ENCODE measurements at places on chromosomes 5 and 9.

DNA sequence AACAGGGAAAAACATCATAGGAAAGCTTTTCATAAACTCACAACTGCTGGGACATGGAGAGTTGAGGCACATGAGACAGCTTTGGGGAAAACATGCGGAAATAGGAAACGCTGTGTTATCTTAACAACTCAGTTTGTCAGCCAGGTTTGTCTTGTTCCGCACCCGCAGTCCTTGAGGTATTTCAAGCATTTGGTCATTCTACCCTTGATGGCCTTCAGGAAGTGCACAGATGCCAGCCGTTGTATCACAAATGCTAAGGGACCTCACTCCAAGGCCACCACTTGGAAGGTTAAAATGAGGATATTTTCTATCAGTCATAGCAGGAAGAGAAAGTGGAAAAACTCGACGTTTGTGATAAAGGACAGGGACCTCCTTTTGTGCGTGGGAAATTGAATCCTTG, 83.8 kb downstream of the TRIO start:
- no peak for DNase-seq

DNA sequence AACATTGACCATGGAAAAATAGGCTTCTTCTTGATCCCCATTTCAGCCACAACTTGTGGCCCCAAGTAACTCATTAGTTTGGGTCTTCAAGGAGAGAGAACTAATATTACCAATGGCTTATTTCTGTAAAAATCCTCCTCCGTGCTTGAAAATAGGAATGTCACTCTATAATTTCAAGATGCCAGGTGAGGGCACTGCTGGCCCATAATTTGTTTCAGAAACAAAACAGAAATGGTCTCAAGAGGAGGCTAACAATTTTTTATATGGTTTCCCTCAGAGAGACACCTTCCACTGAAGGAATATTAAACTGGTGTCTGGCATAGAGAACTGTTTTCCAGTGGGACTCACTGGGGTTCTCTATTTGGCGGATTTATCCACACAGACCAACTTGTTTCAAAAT, 437.0 kb upstream of the TRPC7 start:
- DNase-seq: no peak

DNA sequence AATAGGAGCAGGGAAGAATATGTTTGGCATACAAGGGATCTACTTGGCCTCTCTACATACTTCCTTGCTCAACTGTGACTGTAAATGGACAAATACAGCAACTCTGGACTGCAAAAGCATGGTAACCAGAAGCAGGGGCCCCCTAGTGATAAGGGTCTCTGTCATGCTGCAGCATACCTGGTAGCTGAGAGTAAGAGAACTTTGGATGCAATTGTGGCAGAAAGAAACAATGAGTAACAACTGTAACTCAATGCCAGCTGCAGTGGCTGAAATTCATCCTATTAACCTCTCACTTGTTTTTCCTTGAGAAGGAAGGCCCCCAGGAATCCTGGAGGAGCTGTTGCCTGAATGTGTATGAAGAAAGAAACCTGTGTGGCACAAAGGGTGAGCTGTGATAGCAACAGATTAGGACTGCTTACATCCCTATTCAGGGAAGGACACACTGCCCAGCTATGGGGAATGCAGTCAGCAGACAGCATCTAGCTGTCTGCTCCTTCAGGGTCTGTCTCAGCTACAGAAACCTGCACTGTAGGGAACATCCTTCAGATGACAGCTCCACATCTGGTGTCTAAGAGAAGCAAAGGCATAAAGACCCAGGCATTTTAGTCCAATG, 468.1 kb upstream of the ACTBL2 start:
- no peak for DNase-seq

DNA sequence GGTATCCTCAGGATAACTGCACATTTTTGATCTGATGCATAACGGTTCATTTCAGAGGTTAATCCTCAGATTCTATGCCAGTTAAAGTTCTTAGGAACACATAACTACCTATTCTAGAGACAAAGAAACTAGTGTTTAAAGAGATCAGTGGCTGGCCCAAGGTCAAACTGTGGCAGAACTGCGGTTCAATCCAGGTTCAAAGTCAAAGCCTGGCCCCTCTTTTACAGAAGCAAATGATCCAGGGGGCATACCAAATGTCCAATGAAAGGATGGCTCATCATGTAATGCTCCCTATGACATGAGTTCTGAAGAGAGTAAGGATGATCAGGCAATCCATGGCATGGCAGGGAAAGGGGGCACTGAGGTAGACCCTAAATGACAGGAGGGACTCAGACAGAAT, 283.3 kb downstream of the SPOCK1 start:
- DNase-seq: no peak

DNA sequence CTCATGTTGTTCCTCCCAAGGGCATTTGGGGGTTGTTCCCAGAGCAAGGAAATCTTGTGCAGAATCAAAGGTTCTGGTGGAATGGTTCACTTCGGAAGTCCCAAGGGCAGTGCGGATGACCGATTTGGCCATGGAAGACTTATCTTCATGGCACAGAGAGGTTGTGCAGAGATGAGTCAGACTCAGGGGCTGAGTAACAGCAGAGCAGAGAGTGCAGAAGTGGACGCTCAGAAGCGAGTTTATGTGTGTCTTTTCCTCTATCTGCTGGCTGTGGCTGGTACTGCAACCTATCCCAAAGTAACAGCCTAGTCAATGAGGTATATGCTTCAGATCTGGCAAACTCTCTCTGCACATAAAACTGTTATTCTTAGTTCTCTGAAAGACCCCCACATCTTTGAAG, 118.1 kb downstream of the DPYSL3 start:
- DNase-seq: no peak

DNA sequence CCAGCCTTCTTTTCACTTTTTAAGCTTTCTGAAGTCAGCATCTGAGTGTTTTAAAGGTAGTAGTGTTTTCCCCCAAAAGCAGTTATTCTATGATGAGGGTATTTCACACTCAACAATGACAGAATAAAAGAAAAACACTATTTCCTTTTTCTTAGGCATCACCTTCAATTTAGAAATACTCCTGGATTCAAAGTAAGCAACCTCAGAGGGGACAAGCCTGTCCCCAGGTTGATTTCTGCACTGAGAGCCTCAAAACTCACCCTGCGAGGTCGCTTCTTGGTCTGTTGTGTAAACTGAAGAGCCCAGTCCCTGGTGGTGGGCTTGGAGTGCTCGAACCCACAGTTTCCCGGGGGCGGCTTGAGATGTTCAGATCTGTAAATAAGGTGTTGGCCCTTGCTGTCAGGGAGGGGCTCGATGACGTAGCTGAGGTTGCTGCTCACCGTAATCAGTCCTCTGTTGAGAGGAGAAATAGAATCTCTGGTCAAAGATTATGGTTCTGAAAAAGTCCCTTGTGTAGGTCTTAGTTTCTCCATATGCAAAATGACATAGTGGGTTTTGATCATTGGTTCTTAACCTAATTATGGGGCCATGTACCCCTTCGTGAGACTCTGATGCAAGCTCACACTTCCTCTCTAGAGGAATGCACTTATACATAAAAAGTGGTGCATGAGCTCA, 55.9 kb downstream of the ADAM19 start:
- no peak for DNase-seq

DNA sequence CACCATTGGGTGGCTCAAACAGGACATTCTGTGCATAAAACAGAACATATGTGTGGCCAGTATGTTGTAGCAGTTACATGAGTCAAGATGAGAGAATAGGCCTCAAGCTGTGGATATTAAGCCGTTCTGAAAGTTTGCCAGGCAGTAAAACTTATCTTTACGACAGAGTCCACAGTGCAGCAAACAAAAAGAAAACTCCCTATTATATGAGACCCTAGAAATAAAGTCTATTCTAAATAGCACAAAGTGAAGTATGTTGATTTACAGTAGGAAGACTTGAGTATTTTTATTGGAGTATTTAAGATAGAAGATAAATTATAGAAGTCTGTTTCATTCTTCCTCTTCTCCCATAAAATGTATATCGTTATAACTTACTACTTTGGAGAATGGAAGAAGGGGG, 271.5 kb downstream of the ADGRV1 start:
- no peak for DNase-seq

GRCh38 chr5:83724001-83724400, 3.3 kb upstream of the HAPLN1 start:
- no peak for DNase-seq

DNA sequence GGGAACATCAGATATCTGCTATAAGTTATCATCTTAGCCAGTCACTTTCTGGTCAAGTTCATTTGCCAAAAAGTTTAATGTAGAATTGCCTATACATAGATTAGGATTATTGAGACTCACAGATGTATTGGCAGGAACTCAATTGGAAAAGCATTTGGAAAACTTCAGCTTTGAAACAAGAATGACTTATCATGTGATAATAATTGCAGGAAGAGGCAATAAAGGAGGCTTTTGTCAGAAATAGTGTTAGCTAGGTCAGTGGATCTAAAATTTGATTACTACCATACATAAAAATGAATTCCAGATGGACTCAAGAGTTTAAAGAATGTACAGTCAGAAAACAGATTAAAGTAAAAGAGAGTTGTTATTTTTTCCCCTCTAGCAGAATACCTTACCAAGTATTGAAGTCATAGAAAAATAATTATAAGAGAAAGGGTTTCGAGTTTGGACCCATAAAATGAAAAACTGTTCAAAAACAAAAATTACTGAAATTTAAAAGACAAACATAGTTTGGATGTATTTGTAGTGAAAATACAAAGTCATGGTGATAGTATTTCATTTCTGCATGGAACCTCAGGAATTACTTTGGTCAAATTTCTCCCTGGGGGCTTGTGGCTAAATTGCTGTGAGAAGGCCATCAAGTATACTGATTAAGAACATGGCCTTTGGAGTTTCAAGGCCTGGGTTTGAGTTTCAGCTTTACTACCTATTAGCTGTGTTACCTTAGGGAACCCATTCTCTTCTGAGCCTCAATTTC, 159.9 kb downstream of the TMEM38B start:
- DNase-seq: no peak

DNA sequence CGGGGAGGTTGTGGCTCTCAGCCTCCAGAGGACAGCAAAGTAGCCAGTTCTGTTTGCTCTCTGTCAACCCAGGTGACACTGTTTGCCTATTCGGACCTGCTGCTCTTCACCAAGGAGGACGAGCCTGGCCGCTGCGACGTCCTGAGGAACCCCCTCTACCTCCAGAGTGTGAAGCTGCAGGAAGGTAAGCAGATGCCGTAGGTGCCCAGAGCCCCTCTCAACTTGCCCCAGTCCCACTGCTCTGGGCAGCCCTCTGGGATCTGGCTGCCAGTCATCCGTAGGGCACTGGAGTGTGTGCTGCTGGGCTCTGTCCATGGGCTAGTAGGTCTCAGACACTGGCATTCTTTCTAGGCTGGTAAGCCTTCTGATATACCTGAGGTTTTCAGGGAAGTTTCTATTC, 59.3 kb downstream of the RGS3 start:
- DNase-seq: no peak

- no peak for DNase-seq
These were observed 1.7 kb downstream of the INPP5E start for GRCh38 chr9:136437839-136438547.

Data from effector CD8-positive, alpha-beta T cell (primary cell).